ENCODE measurements at places on chromosomes 7 and 10.

DNA sequence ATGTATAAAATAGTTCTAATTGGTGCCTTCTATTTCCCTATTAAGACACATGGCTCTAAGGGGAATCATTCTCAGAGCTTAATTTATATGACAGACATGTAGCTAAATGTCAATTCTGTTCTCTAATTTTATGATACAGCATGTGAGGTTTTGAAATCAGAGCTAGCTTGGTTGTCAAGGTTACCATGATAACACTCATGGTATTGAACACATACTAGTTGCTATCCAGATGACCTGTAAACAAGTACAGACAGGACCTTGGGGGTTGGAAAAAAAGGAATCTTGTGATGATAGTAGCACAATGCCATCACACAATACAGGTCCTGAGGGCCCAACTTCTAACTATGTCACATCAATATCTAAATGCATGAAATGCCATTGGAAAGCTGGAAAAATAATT is 49.2 kb downstream of the RHOBTB1 start:
- DNase-seq: no peak

GRCh38 chr7:149731207-149731955 is 42.0 kb downstream of the ZNF467 start:
- DNase-seq: no peak

DNA sequence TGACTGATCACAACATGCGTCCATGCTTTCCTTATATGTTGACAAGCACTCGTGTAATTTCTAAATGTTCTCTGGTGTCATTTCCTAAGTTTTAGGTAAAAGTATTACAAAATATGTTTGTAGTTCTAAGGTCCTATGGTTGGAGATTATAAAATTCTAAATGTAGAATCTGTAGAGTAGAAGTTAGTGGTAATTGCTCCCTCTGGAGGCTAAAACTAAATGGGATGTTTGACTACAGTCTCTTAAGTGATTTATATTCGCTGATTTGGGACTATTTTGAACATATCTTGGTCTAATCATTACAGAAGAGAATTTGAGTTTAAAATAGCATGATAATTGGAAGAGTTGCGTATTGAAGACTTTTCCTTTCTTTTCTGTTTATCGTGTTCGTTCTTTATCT is 74.1 kb downstream of the ZMYND11 start:
- DNase-seq: no peak

GRCh38 chr10:4344492-4344994 is 481.5 kb upstream of the AKR1E2 start:
- no peak for DNase-seq

DNA sequence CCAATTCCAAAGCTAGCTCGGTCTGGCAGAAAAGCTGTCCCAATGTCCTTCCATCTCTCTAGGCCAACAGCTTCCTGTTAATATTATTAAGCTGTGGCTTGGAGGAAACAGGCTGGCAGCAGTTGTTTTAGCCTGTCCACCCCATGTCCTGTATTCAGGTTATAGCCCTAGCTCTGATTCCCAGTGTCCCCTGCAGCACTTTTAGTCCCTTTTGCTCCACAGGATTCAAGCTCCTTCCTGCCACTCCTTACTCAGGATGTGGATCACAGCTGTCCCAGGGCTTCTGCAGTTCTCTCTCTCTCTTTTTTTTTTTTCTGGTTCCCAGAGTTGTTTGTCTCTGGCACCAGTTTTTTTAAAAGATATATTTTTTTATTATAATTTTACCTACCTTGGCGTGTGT is 85.2 kb downstream of the PPP1R17 start:
- DNase-seq: no peak

DNA sequence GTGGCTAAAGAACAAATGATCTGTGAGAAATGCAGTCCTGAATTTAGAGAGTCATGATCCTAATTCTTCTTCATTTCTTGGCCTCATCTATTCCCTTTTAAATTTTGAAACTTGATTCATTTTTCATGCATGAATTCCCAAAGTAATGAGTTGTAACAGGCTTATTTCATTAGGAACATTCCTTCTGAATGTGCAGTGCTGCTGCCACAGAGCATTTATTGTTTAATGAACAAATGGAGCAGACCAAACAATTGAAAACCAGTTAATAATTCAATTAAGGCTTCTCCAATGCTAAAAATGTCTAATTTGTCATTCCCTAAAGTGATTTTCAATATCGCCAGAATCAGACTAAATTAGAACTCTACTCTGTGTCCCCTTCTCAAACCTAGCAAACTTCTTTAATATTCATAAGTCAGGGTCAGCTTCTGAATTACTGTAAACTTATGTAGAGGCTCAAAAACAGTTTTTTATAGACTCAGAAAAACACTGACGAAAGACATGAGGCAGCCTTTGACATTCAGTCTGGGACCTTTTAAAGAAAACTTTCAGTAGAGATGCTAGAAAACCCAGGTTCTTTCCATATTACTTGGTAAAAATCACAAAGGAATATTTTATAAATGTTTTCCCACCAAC is 14.5 kb downstream of the LSMEM1 start:
- no peak for DNase-seq

GRCh38 chr7:25780904-25781303 is 371.1 kb upstream of the NFE2L3 start:
- DNase-seq: no peak

- DNase-seq: no peak
Observed at GRCh38 chr7:131603932-131604331, 47.5 kb upstream of the PODXL start.

- no peak for DNase-seq
Observed at GRCh38 chr7:13979671-13980435, 9.6 kb downstream of the ETV1 start.

DNA sequence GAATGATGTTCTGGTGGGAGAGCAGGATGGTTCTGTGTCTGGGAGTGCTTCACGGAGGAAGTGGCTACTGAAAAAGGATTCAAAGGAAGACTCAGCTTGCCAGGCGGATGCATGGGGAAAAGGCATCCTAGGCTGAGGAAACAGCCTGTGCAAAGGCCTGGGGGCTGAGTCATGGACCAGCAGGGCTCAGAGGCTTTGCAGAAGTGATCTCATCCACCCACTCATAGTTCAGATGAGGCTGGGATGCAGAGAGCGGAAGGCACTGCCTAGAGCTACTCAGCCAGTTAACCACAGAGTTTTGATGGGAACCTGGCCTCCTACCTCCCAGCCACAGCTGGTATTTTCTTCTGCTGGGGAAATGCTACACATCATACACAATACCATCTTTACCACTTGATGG is 15.8 kb upstream of the ADAMTS14 start:
- no peak for DNase-seq

DNA sequence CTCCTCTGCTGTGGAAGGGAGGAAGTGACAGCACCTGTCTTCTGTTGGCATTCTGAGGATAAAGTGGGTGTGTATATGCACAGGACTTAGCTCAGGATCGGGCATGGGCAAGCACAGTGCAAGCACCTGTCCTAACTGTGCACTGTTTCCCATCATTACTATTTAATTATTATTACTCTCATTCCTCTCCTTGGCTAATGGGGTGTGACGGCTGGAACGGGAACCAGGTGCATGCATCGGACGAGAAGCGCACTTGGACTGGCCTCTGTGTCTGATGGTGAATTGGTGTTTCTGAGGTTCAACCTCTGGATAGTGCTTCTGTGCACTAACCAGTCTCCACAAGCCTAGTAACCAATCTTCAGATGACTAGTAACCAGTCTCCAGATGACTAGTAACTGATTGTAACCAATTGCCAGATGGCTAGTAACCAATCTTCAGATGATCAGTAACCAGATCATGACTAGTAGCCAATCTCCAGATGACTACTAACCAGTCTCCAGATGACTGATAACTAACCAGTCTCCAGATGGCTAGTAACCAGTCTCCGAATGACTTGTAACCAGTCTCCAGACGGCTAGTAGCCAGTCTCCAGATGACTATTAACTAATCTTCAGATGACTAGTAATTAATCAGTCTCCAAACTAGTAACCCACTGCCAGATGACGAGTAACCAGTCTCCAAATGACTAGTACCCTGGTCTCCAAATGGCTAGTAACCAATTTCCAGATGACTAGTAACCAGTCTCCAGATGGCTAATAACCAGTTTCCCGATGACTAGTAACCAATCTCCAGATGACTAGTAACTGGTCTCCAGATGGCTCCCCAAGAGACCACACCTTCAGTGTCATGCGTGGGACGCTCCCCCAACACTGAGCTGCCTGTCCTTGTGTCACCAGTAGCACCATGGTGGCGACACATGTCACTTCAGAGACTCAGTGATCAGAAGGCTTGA is 85.8 kb downstream of the PAXIP1 start:
- DNase-seq: no peak

DNA sequence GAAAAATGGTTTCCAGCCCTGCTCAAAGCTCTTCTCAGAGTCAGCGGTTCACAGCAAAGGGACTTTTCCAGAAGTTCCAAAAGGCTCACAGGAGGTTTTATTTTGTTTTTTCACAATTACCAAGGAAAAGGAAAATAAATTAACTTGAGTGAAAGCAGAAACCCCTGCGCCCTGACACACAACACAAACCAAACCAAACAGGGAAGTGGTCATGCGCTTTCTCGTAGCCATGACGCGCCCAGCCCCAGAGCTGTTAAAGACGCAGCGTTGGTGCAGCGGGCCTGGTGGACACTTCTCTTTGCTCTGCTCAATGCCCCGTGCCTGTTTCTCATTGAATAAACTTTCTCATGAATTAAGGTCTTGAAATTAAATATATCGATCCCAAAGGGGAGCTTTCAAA is 134.4 kb upstream of the LYZL2 start:
- no peak for DNase-seq

GRCh38 chr10:100359030-100359432 is 12.0 kb downstream of the SCD start:
- no peak for DNase-seq

DNA sequence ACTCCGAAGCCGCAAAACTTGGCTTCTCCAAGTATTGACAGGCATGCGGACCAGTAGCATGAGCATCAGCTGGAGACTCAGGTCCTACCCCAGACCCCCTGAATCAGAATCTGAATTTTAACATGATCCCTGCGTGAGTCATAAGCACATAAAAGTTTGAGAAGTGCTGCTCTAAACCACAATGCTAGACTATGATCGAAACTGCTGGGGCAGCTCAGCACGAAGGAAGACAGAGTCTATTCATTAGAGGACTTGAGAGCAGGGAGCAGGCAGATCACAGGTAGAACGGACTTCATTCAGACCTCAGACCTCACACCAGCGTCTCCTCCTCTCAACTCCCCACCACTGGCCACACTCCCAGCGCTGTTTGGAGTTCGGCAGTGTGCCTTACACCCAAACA is 16.9 kb downstream of the CAMK2G start:
- no peak for DNase-seq

GRCh38 chr10:3655528-3655927 is 129.5 kb downstream of the KLF6 start:
- DNase-seq: no peak

All from esophagus squamous epithelium (tissue), 5 donors.